ENCODE measurements at places on chromosomes 2 and 18.

GRCh38 chr2:152176113-152176714 is 651 bp upstream of the STAM2 start:
- DNase-seq = no peak

DNA sequence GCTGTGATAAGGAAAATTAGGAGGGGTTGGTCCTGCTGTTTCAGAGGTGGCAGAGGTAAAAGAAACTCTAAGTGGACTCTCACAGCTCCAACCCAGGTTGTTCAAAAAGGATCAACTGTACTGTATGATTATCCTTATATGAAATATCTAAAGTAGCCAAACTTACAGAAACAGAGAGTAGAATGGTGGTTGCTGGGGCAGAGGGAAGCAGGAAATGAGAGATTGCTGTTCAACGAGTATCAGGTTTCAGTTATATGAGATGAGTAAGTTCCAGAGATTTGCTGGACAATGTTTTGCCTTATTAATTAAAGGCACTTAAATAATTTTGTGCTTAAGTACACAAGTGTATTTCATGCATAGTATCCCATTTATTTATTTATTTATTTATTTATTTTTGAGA is 972.0 kb upstream of the LRRTM1 start:
- DNase-seq = no peak

DNA sequence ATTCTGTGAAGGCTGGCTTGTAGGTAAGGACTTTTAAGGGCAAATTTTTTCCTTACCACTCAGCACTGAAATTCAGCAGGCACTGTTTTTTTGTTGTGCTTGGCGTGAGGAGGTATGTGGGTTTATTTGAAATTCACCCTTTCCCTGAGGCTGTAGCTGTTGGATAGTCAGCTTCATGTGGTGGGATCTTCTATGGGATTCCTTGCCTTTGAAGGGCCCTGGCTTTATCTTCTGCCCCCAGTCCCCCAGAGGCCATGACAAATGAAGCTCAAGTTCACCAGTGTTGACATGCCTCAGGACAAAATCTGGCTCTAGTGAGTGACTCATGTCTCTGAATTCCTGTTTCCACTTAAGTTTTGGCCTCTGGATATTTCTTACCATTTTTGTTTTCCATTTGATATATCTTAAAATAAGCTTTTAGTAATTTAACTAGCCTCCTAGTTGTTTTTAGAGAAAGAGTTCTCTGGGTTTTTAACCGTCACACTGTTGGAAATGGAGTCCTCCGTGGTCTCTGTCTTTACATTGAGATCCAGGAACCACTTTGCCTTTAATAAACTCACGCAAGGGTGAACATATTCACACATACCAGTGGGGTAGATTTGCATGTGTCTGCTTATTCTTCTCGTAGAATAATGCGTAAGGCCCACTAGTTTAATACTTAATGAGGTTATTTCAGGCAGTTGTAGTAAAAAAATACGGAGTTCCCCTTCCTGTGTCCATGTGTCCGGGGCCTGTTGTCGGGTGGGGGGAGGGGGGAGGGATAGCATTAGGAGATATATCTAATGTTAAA is 211.1 kb upstream of the FAM98A start:
- DNase-seq = no peak

DNA sequence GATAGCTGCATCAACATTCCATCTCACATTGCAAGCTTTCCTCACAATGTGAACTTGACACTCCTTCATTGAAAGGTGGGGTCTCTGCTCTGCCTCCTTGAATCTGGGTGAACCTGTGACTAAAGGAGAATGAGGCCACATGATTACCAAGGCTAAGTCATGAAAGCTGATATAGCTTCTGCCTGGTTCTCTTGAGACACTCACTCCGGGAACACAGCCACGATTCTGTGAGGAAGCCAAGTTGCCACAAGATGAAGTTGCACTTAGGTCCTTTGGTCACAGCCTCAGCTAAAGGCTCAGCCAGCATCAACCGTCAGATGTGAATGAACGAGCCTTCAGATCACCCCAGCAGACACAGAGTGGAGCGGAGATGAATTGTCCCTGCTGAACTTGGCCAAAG is 94.7 kb upstream of the FAM136A start:
- DNase-seq = no peak

DNA sequence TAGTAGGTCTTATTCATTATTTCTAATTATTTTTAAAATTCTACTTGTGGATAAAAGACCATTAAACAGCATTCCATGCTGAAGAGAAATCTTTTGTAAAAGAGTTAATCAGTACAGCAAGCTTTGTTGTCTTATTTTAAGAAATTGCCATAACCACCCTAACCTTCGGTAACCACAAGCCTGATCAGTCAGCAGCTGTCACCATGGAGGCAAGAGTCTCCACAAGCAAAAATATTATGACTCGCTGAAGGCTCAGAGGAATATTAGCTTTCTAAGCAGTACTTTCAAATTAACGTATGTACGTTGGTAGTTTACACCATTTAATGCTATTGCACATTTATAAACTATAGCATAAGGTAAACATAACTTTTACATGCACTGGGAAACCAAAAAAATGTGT is 650.5 kb upstream of the LINC00305 start:
- DNase-seq = no peak

DNA sequence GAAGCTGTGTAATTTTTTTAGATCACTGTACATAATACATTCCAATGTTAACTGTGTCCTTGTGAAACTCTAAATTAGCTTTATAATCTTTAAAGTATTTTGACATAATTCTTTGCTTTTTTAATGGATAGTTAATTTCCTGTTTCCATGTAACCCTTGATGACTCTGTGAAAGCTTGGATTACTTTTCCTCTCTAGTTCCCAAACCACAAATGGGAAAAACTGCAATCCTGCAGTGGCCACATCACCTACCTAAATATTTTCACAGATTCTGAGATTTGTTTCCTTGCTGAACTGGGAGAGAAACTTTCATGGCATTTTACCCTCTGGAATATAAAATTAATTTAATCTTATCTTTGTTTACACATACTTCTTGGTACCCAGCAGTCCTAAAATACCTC is 161.6 kb upstream of the CCDC68 start:
- DNase-seq = no peak

- no peak for DNase-seq
Observed at GRCh38 chr18:74869904-74870863, 272.5 kb downstream of the ZNF407 start.

- DNase-seq = no peak
Observed at GRCh38 chr2:37330681-37331080, 6.0 kb upstream of the PRKD3 start.

- DNase-seq = no peak
Observed at GRCh38 chr2:133993160-133993559, 260.7 kb upstream of the MGAT5 start.

Data from stimulated activated CD8-positive, alpha-beta memory T cell treated with anti-CD3 and anti-CD28 coated beads, Interleukin-2, amount 100 ng/mL, for 1 hour (primary cell).